ENCODE measurements at places on chromosomes 5 and 9.

GRCh38 chr9:28735738-28736342 lies 1162.6 kb upstream of the C9orf72 start:
- no peak for DNase-seq

GRCh38 chr5:138596105-138596881 lies 21.1 kb upstream of the HSPA9 start:
- no peak for DNase-seq

GRCh38 chr5:56143373-56143714 lies 89.8 kb downstream of the ANKRD55 start:
- no peak for DNase-seq

GRCh38 chr9:78298046-78298765 lies 1.3 kb downstream of the PSAT1 start:
- DNase-seq, result no peak

DNA sequence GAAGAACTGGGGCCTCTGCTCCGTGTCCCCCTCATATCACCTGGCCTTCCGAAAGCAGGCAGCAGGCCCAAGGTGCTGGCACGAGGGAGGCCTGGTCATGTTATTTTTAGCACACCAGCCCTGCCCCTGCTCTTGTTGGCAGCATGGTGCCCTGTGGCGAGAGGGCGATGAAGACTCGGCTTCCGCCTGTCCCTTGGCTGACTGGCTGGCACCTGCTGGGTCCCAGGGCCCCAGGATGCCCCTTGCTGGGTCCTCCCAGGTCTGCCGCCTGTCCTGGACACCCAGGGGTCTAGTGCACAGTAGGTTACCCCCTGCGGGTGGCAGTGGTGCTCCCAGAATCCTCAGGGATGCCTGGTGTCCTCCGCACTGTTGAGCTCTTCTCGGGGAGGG lies 77.0 kb downstream of the RXRA start:
- DNase-seq, result no peak

GRCh38 chr9:107983762-107984161 lies 494.2 kb upstream of the KLF4 start:
- no peak for DNase-seq

DNA sequence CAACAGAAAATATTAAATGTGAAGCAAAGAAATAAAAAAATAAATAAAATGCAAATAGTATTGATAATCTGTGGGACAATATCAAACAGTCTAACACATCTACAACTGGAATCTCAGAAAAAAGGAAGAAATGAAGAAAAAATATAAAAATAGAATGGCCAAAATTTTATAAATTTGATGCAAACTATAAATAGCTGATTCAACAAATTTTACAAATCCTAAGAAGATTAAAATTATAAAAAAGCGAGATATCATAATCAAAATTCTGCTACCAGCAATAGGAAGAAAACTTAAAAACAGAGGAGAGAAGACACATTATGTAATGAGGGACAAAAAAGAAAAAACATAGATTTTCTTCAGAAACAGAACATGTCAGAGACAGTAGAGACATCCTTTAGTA lies 129.2 kb upstream of the IRX1 start:
- DNase-seq, result no peak

DNA sequence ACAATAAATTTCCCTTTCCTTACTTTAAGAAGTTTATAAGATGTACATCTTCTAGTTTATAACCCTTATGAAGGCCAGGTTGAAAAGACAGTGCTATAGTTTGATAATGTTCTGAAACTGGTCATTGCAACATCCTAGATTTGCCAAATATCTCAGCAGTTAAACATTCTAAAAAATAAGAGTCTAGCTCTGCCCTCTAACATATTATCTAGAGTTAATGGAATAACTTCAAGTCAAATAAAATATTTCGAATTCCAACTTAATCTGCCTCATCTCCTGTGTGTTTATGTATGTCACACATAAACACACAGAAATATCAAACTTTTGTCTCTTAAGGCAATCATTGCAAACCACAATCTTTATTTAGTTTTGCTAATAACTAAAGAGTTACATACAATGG lies 796.6 kb downstream of the TLE1 start:
- DNase-seq, result no peak

- DNase-seq, result no peak
Observed at GRCh38 chr9:21324047-21324446, 11.2 kb downstream of the KLHL9 start.

- no peak for DNase-seq
Observed at GRCh38 chr9:72305707-72306106, 59.3 kb downstream of the ZFAND5 start.

GRCh38 chr5:68818057-68818695 lies 275.6 kb upstream of the SLC30A5 start:
- no peak for DNase-seq

GRCh38 chr5:168858994-168859393 lies 279.8 kb upstream of the PANK3 start:
- no peak for DNase-seq

DNA sequence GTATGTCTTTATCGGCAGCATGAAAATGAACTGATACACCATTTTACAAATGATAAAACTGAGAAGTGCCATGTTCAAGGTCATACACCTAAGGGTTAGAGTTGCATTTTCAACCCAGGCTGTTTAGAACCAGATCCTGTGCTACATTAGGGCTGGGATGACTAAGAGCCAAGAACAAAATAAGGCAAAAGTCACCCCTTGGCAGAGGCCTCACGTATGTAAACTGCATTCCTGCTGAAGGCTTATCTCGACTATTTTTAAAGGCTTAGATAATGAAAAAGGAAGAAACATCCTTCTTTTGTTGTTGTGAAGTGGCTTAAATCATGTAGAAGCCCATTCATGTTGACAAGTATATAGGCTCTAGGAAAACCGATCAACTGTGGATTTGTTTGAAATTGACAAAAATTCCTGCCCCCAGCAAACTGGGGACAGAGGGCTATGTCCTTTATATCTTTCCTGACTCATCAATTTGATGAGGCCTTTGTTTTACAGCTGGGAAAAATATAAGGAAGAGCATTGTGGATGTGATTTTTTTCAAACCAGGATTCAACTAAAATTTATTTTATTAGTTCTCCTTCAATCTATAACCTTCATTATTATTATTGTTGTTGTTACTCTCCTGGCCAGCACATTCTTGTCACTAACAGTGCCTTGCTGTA lies 196.5 kb downstream of the SNX18 start:
- DNase-seq, result no peak

DNA sequence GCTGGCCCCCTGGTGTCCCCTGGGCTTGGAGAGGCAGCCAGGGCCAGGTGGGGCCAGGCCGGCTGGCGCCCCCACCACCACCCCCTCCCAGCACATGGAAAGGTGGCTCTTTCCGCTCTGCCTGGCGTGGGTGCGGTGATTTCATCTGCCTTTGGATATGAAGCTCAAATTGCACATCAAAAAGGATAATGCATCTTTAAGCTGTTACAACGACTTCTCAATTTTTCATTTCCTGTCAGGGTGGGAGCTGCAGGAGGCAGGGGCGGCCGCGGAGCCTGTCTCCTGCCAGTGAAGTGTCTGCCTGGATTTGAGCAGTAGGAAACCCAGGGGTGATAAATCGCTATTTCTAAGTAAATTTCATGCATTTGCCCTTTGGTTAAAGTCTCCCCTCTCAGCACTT lies 169.2 kb upstream of the MVB12B start:
- no peak for DNase-seq

GRCh38 chr9:26523577-26523976 lies 369.0 kb downstream of the CAAP1 start:
- no peak for DNase-seq
